ENCODE measurements at places on chromosomes 1 and 21.

- no peak for DNase-seq
Observed at GRCh38 chr1:15212216-15212953, 34.6 kb upstream of the FHAD1 start.

DNA sequence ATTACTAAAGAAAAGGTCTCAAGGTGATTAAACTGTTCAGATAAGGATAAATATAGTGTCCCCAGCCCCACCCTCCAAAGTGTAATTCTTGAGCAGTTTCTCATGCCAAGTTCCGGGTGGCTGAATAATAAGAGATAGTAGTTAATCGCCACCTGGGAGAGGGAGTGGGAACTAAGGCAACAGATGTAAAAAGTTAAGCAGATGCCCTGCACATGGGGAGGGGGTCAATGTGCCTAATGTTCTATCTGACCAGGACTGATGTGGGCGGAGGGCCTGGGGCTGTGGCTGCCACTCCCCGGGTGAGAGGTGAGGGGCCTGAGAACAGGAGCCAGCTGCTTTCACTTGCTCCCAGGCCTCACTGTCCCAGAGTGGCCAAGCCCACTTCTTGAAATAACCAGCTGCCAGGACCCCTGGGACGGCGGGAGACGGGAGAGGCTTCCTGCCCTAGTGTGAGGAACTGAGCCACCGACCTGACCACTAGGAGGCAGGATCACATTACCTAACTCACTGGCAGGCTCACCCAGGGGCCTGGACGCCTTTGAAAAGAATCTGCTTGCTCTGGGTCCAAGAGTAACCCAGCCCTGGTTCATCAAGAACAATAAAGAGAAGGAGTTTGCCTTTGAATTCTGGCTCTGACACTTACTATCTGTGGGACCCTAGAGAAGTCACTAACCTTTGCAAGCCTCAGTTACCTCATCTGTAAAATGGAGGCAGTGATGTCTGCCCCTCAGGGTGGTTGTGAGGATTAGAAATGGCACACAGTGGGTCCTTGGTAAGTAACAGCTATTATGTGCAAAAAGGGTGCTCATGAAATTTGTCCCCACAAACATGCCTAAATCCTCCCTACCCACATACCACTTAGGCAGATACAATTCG is 179.2 kb downstream of the ATG4C start:
- no peak for DNase-seq

DNA sequence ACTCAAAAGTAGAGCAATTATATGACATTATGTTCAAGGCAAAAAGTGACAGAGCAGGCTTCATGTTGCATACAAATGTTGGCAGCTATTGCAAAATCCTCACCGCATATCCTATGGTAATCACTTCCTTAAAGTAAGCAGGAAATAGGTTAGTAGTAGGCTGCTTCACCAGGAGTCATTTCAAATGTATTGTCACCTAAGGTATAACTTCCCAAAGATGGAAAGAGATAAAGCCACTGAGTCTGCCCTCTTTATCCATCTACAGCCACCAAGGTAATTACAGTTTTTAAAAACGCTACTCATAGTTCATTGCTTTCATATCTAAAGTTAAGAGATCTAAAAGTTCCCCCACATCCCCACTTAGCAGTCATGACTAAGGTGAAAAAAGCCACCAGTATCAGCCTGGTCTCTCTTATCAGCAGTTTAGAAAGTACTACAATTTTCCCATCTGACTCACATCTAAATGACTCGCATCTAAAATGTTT is 31.6 kb upstream of the UBE2U start:
- no peak for DNase-seq

GRCh38 chr21:26788790-26789189 is 56.4 kb downstream of the ADAMTS1 start:
- no peak for DNase-seq

DNA sequence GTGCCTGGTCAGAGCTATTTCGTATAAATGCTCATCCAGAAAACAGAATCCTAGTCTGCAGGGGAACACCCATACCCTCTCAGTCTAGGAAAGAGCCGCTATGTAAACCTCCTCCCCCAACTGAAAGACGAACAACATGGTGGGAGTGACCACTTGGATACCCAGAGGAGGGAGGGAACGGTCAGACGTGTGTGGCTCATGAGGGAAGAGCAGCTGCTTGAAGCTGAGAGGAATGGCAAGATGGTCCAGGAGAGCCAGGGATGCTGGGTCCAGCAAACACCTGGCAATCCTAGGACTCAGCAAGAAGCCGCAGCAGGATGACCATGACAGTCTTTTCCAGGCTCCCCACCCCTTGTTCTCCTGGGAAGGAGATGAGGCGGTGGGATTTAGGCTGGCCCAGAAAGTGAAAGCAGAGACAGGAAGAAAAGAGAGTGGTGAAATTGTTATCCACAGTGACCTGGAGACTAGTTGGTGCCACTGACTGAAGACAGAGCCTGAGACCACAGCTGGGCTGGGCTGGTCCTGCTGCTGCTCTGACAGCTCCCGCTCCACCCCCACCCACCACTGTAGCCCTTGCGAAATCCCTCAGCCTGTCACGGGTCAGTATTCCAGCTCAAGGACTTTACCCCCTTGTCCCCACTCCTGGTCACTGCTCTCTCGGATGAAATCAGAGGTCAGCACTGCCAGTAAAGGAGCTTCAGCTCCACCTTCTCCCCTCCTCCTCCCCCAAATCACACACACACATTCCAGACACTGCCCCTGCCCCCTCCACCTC is 3.6 kb downstream of the CERS2 start:
- DNase-seq, result no peak

DNA sequence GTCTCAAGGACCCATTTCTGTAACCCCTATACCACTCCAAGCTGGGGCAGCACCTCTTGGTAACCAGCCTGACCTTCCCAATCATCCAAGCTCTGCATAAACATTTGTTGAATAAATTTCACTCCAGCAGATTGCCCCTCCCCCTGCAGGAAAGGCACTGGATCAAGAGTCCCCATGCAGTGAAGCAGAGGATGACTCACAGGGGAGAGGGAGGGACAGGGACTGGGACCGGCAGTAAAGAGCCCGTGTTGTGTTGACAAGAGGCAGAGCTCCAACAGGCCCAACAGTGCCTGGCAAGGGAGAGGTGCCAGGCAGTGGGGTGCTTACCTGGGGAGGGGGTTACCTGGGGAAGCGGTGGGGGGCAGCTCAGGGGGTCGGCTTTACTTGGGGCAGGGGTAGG is 32.3 kb downstream of the SLC9A1 start:
- DNase-seq, result no peak

- no peak for DNase-seq
Observed at GRCh38 chr1:117250061-117250606, 39.4 kb upstream of the VTCN1 start.

DNA sequence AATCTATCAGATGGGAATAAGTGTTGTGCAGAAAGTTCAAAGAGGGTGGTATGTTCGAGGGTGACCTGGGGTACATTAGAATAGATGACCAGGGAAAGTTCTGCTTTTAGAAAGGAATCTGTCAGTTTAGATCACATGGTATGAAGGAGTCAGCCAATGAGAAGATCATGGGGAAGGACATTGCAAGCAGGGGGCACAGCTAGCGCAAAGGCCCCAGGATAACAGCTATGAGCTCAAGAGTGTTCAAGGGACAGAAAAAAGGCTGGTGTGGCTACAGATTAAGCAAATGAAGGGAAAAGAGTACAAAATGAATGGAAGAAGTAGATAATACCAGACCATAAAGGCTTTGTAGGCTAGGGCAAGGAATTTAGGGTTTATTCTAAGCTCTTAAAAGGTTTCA is 8.6 kb downstream of the LEPR start:
- DNase-seq, result no peak

GRCh38 chr1:218259800-218260199 is 25.3 kb upstream of the RRP15 start:
- no peak for DNase-seq

GRCh38 chr1:31397360-31398095 is 15.5 kb upstream of the SERINC2 start:
- DNase-seq, result no peak

GRCh38 chr1:193656841-193657240 is 470.4 kb upstream of the B3GALT2 start:
- no peak for DNase-seq

- DNase-seq, result no peak
Observed at GRCh38 chr1:92483610-92484471, 2.9 kb downstream of the GFI1 start.

- no peak for DNase-seq
Observed at GRCh38 chr1:117173691-117174090, 37.0 kb downstream of the VTCN1 start.

DNA sequence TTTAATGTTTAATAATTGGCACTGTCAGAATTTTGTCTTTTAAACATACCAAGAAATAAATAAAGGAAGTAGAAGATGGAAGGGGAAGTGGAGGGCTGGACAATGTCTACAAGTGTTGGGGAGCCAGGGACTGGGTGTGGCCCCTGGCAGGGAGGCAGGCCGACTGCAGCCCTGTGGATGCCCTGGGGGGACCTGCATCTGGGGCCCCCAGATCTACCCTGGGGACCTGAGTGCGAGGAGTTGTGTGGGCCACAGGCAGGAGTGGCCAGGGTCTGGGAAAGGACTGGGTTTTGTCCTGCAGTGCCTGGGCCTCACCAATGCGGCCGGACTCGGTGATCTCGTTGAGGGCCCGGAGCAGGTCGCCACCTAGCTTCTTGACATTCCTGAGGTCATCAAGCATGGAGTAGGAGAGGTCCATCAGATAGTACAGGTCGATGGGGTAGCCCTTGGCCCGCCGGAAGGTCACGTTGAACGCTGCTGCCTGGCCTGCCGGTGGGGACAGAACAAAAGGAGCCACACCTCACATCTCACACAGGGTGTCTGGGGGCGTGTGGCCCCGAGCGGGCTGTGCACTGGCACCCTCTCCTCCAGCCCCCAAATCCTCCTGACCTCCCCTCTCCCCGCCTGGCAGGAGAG is 17.5 kb downstream of the ITGB2 start:
- no peak for DNase-seq

DNA sequence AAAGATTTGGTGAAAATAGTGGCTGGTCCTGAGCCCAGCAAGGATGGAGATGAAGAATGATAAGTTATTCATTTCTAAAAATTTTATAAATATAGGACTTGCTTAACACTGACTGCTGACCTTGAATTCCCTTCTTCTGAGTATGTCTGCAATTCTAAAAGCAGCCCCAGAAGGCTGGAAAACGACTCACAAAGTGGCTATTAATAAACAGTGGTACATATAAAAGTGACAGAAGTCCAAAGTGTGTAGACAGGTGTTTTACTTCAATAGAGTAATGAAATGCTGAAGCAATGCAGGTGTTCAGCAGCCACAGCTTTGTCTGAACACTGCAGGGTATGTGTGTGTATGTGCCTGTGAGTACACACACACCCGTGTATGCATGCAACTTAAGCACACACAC is 219.0 kb upstream of the NRIP1 start:
- DNase-seq, result no peak

- no peak for DNase-seq
Observed at GRCh38 chr1:159170639-159171038, 776 bp upstream of the CADM3 start.

GRCh38 chr1:89900791-89901708 is 80.2 kb downstream of the LRRC8D start:
- DNase-seq, result no peak

DNA sequence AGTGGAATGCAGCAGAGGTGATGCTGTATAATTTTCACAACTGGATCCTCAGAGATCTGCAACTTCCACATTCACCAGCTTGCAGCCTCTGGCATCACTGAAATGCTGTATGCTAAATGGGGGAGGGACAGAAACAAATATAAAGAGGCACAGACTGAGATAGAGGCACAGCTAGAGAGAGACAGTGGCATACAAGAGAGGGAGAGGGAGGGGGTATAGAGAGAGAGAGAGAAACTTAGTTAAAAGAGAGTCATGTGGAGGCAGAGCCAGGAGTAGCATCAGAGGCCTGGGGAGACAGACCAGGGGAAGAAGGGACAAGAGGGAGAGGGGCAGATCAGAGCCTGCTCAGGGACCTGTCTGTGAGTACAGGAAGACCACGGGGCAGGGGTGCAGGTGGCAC is 84.5 kb upstream of the GRIK3 start:
- no peak for DNase-seq

GRCh38 chr1:110502402-110503151 is 16.4 kb downstream of the KCNA10 start:
- no peak for DNase-seq

GRCh38 chr1:35882945-35883634 is at the start of gene AGO1:
AGO1 (plus strand) TSS chr1:35883209; CDS start chr1:35883422, 213 bp downstream.
- DNase-seq, result peak; percentile 43

GRCh38 chr1:67978890-67979516 is 71.4 kb downstream of the DIRAS3 start:
- DNase-seq, result no peak

DNA sequence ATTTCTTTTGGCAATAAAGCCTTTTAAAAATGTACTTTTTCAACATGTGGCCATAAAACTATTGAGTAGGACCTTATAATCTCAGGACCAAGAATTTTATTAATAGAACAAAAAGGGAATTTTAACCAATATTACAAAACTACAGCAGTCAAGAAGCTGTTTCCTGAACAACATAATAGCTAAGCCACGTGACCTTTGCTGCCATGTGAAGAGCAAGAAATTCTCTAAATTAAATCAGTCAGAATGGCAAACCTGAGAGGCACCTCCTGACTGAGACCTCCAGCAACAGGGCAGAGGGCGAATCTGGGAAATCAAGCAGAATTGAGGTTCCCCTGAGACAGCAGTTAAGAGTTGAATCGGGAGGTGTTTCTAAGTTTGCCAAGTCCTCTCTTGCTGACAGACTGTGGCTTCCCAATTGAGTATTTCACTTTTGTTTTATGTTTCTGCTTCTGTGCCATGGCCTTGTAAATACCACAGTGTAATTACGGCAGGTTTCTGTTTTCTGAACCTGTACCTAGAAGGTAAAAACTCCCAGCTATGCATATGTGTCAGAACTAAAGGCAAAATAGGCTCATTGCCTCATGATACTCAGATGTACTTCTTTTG is 358.4 kb downstream of the NTNG1 start:
- no peak for DNase-seq

- DNase-seq, result no peak
Observed at GRCh38 chr21:34705011-34705410, 36.2 kb downstream of the CLIC6 start.

GRCh38 chr1:225523263-225523950 is 95.6 kb upstream of the LBR start:
- DNase-seq, result no peak

GRCh38 chr1:145711213-145711651 is 4.1 kb upstream of the PDZK1 start:
- no peak for DNase-seq

- DNase-seq, result no peak
Observed at GRCh38 chr1:173603056-173603591, at the start of gene SLC9C2. SLC9C2 (minus strand) TSS chr1:173603072; CDS start chr1:173601776, 1,296 bp downstream.

- DNase-seq, result no peak
Observed at GRCh38 chr1:103145449-103145848, 37.1 kb upstream of the COL11A1 start.

GRCh38 chr1:228765168-228765946 is 30.1 kb downstream of the RHOU start:
- no peak for DNase-seq

GRCh38 chr1:168223681-168224540 is 1.9 kb upstream of the SFT2D2 start:
- no peak for DNase-seq

- DNase-seq, result no peak
Observed at GRCh38 chr1:104121271-104121670, 371.6 kb downstream of the AMY1C start.

- DNase-seq, result no peak
Observed at GRCh38 chr1:156639601-156640101, 2.3 kb upstream of the BCAN start.
